Stimulated activated CD8-positive, alpha-beta memory T cell treated with anti-CD3 and anti-CD28 coated beads, Interleukin-2, amount 100 ng/mL, for 1 hour (primary cell): ENCODE measurements at places on chromosomes 3 and 15.

GRCh38 chr3:158994386-158994785 is 192.5 kb downstream of the MFSD1 start:
- no peak for DNase-seq

GRCh38 chr3:30934208-30934550 is 39.7 kb upstream of the GADL1 start:
- no peak for DNase-seq

- no peak for DNase-seq
Observed at GRCh38 chr3:189144645-189145044, 27.1 kb upstream of the TPRG1 start.

DNA sequence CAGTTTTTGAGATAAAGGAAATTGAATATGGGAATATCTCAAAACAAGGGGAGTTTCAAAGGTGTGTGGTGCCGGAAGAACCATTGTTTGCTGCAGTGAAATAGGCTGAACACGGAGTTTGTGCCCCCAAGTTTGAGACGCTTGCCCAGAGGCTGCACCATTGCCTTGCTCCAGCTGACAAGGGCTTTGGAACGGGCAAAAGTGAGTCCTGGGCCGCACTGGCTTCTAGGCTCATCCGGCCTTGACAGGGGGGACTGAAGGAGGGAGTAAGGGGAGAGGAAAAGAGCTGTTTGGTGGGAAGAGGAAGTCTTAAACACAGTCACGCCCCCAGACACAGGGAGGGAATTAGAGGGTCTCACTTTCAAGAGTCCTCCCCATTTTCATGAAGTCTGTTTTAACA is 269.9 kb downstream of the FAM43A start:
- no peak for DNase-seq

GRCh38 chr3:150764566-150764965 is 1.6 kb upstream of the SIAH2 start:
- no peak for DNase-seq

DNA sequence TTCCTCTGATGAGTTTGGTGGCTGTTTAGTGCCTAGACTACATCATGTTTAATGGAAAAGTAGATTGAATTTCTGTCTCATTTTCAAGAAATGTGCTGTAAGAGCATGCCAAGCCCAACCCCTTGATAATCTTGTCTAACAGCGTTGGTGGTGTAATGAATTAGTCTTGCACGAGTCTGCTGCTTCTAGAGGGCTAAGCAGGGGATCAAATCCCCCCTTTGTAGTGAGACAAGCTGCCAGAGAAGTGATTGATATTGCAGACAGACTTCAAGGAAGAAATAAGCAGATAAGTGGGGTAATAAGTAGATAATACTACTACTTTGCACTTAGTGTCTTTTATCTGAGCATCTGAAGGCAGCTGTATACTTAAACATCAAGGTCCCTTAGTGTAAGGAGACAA is 141.4 kb downstream of the TP63 start:
- DNase-seq, result no peak

DNA sequence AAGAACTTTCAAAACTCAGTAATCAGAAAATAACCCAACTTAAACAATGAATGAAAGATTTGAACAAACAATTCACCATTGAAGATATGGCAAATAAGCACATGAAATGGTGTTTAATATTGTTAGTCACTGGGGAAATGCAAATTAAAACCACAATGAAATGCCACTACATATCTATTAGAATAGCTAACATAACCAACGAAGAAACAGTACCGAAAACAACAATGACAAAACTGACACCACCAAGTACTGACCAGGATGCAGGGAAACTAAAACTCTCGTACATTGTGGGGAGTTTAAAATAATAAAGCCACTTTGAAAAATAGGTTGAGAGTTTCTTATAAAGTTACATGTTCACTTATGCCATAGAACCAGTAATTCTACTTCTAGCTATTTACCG is 69.1 kb downstream of the KBTBD8 start:
- no peak for DNase-seq

DNA sequence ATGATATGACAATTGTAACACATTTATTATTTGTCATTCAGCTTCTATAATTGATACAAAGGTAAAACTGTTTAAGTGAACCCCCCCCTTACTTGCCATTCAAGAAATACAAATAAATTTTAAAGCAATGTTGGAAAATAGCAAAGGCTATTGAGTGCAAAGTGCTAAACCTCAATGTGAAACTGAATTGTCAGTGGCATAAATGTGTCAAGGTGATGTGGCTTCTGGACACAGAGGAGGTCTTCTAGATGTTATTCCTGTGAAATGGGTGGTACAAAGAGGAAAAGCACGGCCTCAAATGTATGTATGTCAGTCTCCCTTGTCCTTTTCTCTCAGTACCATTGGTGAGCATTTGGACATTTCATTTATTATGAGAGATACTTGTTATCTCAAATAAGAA is 149.4 kb downstream of the MCTP2 start:
- no peak for DNase-seq

DNA sequence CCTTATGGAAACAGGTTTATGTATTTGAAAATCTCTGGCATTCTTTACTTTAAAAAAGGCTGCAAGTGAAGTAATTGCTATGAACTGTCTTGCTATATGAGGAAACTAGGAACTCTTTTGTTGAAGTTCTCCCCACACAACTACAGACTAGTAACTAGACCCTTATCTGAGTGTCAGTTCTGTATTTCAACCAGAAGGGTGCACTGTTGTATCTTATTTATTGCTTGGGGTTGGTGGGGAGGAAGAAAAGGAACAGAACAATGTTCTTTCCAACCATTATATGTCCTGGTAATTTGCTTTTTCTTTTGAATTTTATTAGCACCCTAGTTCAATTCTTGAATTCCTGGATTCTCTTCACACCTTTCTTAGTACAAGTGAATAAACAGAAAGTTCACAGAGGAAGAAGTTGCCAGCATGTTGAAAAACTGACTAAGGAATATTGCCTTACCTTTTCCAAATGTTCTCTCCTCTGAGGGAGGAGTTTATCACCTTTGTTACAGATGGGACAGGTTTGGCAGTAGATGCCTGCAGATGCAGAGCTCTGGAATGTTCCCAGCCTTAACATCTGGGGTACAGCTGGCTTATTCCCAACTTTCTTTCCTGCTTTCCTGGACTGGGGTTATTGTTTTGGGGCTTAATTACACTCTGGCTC is 162.4 kb upstream of the CFAP20DC start:
- DNase-seq, result no peak

- DNase-seq, result no peak
Observed at GRCh38 chr15:31047437-31047836, 54.1 kb downstream of the TRPM1 start.

DNA sequence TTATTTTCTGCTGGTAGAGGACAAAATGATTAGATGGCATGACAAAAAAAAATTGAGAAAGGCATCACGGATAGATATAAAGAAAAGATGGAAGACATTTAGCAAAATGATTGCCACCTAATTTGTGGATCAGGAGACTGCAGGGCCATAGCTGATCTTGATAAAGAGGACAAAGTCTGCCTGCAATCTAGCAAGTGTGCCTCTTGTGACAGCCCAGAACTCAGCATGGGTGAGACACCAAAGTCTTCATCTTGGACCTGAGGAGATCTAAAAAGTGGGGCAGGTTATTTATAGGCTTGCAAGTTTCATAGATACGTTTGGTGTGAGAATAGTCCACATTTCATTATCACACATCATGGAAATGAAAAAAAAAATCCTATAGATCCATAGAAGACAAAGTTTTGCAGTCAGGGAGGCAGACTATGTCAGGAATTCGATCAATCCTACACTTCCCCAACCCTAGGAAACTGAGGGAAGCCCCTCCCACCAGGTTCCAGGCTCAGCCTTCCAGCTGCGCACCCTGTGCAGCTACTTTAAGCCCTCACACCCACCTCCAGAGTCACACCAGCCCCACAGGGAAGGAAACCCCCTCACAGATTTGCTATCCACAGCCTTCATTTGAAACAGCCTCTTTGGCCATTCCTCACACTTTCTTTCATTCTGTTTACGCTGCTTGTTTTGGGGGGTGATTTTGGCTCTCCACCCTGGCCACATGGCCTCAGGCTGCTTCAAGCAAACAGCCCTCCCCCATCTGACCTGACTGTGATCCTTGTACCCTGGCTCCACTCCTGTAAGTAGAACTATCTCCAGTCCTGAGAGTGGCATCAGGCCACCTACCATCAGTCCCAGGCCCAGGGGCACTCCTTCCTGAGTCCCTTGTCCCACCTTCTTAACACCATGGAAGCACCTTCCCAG is 28.1 kb upstream of the KLHL6 start:
- no peak for DNase-seq

- no peak for DNase-seq
Observed at GRCh38 chr3:32395496-32395895, 3.8 kb downstream of the CMTM7 start.

- no peak for DNase-seq
Observed at GRCh38 chr15:63329567-63330350, 51.9 kb downstream of the CA12 start.

DNA sequence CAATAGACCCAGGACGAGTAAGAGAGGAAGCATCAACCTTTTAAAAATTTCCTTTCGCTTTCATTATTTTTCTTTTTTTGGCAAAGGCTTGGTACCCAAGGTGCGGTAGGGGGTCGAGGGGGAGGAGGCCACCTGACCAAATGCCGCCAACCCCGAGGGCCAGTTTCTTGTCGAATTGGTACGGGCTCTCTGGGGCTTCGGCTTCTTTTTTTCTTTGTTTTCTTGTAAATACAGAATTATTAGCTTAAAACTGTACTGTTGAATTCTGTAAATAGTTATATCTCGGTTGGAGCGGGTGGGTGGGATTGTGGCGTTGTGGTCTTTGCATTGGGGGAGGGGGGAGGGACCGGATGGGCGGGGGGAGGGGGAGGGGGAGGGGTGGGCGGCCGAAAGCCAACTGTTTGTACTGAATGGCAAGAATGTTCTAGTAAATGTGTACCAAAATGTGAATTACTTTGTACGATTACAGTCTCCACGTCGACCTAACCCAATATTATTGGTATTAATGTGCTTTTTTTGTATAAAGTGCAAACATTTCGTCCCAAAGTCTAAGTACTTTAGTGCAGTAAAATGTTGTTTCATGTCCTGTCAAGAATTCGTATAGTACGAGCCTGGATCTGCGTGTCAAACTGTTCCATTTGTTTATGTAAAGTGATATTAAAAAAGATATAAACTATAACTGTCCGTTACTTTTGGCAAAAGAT is 4.7 kb downstream of the ZIC1 start:
- no peak for DNase-seq

- DNase-seq, result no peak
Observed at GRCh38 chr3:56075089-56075488, 393.2 kb downstream of the ERC2 start.

GRCh38 chr15:50149090-50149489 is 30.1 kb upstream of the ATP8B4 start:
- DNase-seq, result no peak

- DNase-seq, result no peak
Observed at GRCh38 chr15:49225572-49226281, 55.7 kb downstream of the GALK2 start.

- DNase-seq, result no peak
Observed at GRCh38 chr3:3783210-3783609, 16.0 kb upstream of the LRRN1 start.

DNA sequence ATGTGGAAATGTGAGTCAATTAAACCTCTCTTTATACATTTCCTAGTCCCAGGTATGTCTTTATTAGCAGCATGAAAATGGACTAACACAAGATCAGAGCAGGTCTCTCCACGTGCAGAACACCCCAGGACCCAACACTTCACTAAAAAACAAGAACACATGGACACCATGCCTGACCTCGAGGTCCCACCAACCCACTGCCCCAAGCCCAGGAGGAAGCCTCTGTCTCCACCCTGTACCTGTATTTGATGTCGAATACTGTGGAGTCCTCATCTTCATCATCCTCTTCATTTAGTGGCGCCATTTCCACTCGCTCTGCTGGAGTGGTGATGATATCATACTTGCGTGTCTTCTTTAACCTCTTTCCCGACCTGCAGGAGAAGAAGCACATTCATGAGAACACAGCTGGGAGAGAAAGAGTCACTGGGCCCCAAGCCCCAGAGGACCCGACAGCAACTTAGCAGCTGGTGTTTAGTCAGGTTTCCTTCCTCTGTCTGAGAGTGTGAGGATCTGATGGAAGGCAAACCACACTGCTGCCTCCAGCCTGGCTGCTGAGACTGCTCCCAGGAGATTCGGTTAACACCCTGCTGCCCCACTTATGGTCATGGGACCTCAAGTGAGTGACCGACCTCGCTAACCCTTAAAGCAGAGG is 25.5 kb downstream of the FAM174B start:
- no peak for DNase-seq

DNA sequence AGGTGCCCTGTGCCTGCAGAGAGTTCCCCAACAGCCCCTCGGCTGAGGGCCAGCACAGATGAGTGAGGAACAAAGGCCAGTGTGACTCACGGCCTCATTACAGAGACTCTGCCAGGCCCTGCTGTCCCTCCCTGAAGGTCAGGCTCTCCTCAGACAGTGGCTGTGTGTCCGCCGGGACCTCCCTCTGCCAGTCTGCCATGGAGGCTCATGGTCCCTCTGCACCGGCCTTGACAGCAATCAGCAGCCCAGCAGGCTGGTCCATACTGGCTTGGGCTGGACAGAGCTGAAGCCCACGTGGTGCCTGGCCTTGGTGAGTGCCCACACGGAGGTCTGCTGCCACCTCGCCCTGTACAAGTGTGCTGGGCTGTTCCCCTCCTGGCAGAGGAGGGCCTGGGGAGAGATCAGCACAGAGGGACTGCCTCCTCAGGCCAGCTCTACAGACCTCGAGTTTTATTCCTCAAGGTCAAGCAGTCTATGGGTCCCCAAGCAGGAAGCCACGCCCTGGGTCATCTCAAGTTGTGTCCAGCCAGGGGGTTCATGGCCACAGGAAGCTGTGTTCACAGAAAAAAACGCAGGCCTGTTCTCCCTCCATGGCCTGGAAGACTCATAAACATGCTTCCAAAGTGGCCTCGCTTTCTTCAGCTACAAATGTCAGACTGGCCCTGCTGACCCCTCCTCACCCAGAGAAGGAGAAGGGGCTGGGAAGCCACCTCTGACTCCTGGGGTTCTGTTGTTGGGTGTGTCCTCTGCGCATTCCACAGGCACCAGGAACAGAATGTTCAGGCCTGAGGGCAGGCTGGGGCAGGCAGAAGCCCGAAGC is 27.0 kb downstream of the SLC41A3 start:
- no peak for DNase-seq
